ENCODE measurements at places on chromosomes 12 and 14.

- DNase-seq, result no peak
These were observed 10.3 kb downstream of the TWF1 start for GRCh38 chr12:43795716-43796280.

- no peak for DNase-seq
These were observed 24.9 kb upstream of the ZDHHC17 start for GRCh38 chr12:76738824-76739579.

DNA sequence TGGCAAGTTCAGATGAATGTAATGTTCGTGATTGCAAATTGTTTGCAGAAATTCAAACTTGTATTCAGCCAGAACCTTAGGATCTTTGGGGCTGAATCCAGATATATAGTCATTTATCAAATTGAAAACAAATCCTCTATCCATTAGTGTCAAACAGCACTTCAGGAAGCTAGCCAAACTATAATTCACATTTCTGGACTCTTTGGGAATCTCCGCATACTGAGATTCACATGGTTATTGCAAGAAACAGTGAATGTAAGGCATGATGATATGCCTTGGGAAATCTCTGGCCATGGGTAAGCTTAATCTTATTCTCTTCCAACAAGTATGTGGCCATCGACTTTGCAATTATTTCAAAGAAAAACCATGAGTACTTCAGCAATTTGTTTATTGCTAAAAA is 98.5 kb downstream of the KLHL28 start:
- no peak for DNase-seq

DNA sequence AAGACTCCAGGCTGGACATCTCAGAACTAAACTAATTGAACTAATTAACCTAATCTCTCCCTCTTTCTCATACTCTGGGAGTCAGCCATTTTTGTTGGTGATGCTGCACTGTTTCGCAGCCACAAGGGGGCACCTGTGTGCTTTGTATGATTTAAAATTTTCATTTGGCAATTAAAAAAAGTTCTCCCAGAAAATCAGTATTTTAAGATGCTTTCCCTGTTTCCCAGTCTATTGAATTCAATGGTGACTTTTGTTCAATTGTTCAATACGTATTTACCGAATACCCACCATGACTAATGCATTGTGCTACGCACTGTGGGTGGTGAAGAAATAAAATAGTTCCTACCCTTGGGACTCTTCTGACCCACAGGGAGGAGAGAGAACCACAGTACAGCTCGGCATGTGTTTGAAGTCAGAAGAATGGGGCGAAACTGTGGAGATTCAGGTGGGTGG is 63.7 kb downstream of the ZNF664 start:
- no peak for DNase-seq

DNA sequence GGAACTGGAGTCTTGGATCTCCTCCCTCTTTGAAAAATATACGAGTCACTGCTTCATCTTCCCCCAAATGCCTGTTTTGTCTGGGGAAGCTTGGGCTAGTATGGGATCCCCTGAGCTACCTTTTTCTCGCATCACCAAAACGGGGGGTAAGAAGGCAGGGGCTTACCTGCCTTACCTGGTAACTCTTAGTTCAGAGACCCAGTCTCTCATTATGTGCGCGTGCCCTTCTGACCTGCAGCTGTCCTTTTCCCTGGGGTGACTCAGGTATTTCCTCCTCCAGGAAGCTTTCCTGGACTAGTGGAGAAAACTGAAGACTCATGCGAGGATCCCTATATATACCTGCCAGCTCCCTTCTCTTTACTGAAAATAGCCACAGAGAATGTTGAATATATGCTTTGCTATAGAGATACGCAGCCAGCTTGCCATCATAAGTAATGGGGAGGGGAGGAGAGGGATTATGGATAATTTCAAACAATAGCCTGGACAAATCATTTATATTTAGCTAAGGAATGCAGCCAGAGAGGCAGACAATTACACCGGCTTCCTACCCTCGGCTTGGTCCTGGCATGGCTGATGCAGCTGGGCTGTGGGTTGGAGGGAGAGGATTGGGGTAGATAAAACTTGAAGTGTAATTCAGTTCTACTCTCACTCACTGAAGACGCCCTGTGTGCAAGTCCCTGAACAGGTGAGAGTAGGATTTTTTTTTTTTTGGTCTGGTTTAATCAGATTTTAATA is 1.1 kb downstream of the TSPAN9 start:
- no peak for DNase-seq

DNA sequence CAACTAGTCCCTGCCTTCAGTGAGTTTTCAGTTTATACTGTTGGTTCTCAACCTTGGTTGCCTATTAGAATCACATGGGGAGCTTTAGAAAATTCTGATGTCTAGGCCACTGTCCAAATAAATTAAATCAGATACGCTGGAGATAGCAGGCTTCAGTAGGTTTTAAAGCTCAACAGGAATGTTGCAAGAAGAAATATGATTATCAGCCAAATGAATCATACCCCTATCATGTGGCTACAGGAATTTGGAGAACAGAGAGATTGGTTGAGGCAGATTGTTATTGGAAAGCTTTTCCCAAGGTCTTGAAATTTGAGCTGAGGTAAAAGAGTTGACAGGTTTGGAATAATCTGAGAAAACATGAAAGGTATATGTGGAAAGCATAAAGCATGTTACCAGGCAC is 125.3 kb downstream of the WIF1 start:
- DNase-seq, result no peak

GRCh38 chr12:58007875-58008274 is 66.5 kb downstream of the ATP23 start:
- DNase-seq, result no peak

DNA sequence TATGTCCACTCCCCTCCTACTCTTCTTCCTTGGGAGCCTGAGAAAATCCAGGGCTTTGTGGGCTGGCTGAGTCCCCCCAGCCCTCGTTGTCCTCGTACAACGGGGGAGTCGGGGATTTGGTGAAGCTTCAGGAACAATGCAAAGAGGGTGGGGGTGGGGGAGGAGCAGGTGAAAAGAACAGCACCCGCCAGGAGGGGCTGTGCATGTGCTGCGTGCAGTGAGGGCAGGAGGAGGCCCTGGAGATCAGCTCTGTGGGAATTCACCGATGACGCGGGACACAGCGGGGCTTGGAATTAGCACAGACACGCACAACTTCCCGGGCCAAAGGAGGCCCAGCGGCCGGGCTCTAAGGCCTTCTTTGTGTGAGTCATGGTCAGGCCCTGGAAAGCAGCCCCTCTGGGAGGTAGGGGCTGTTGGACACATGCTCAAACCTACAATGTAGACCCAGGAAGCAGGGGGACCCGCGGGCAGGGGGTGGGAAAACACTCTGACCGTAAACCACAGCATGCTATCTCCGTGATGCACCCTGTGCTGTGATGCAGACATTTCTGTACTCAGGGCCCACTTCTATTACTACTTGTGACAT is 32.8 kb downstream of the RBM19 start:
- no peak for DNase-seq

DNA sequence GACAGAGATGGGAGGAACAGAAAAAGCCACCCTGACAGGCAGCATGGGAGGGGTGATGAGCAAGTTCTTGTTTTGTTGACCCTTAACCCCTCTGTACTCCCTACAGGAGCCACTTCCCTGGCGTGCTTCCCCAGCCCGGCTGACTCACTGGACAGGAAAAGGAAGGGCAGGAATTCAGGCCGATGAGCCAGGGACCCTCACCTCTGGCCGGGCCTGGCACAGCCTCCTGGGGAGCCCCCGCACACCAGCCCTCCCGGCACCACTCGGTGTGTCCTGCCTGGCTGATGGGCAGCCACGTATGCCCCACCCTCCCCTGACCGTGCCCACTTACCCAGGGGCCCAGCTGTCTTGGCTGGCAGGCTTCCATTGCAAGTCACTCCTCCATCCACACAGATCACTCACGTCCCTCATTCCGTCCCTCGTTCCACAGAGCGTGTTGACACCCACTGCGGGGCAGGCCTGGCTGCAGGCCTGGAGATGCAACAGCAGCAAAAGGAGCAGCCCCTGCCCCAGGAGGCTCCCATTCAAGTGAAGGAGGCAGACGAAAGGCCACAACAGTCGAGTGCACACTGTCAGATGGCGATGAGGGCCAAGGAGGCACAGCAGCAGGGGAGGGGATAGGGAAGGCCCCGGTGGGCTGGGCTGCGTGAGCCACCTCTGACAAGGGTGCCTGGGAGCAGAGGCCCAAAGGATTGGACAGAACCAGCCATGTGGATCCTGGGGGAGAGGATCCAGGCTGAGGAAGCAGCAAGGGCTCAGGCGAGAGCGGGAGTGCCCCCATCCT is 19.7 kb upstream of the CD9 start:
- no peak for DNase-seq

DNA sequence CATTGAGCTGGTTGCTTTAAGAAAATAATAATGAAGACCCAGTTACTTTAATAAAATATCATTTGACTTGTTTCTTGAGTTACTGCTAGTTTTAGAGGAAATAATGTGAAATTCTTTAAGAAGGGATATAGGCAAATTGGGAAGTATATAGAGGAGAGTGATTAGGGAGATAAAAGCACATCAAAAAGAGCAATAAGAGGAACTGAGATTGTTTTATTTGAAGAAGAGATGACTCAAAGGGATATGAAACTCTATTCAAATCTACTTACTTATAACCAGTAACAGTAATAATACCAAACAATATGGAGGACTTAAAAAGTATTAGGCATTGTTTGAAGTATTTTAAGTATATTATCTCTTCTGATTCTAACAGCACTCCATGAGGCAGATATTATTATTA is 37.1 kb downstream of the LRRK2 start:
- DNase-seq, result no peak

DNA sequence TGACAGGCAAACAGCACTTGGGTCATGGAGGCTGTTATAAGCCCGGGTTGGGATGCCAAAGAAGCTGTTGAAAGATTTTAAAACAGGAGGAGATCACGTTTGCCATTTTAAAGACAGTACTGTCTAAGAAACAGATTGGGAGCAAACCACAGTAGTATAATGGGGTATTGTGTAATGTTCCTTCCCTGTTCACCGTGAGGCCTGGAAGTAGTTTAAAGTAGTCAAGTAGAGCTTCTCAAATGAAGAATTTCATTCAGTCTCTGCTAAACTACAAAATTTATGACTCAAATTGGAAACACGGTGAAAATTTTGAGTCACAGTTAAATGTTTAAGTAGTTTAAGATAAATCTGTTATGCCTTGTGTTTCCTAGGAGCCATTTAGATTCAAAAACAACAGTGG is 35.8 kb downstream of the ATP2A2 start:
- DNase-seq, result no peak
